ENCODE measurements at places on chromosomes 3 and 15. TPM values are rescaled to one million over a fixed set of nuclear protein-coding genes. Genes with fewer than 3 reads are reported as not detected.

Gene TMEM89
- not detected for total RNA-seq

- no peak for DNase-seq
These were observed 386.7 kb downstream of the UNC13C start for GRCh38 chr15:54364961-54365360.

GRCh38 chr3:126692858-126693257, 11.2 kb upstream of the CHCHD6 start:
- no peak for DNase-seq

DNA sequence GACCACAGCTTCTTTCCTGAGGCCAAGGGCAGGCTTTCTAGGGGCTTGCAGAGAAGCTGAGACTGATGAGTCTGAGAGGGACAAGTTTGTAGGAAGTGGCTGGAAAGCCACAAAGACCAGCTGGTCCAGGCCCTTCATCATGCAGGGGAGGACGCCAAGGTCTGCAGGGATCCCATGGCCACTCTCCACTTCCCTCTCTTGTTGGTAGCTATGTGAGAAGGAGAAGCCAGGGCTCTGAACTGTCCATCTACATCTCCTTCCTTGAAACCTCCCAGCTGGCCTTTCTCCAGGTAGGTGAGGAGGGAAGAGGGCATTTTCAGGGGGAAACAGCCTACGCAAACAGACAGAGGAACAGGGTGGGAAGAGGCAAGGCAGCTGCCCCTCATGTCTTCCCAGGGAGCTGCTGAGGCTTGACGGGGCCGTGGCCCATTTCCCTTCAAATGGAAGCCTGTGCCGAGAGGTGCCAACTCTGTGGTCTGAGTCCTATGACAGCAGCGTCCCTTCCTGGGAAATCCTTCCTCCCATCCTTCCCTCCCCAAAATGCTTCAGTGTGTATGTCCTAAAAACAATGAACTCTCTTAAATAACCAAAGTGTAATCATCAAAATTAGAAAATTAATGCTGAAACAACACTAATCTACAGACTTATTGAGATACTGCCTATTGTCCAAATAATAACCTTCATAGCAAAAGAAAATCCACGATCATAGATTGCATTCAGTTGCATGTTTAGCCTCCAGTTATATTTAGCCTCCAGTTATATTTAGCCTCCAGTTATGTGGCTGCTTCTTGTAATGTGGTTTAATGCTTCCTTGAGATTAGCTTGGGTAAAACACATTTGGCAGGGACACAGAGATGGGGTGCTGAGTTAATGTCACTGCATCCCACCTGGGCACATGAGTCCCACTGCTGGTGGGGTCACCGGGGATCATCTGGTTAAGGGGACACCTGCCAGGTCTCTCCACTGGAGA, 36.0 kb downstream of the GNB5 start:
- DNase-seq, result no peak

GRCh38 chr3:128311441-128311844, 155.2 kb downstream of the DNAJB8 start:
- no peak for DNase-seq

Gene ERC2
- total RNA-seq, result not detected

DNA sequence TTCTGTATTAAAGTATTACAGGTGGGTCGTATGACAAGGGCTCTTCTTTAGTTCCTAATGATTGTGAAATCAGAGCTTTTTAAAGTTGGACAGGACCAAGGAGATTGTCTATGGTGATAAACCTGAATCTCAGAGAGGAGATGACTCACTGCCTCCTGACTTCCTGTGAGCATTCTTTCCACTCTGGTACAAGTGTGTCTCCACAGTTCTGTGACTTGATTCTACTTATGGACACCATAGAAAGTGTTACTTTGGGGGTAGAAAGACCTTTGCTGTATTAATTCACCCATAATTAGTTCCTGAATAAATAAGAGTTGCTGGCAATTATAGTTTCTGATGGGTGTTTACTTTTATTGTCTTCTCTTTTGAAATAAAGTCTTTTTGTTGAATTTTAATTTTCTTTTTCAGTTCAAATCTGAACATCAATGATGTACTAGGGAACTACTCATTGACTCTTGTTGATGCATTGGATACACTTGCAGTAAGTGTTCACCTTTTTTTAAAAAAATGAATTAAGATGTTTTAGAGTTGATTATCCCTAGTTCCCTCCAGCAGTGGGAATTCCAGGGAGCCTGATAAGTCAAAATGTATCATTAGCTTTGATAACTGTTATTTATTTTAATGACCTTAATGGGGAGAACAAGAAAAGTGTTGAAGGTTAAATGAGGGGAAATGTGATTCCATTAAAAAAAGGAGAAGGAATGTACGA, 7.4 kb downstream of the EDEM1 start:
- DNase-seq, result no peak

Gene LRTM1
- not detected for total RNA-seq

Gene TM4SF1
- not detected for total RNA-seq

GRCh38 chr3:44173263-44173662, 68.4 kb upstream of the TOPAZ1 start:
- DNase-seq, result no peak

DNA sequence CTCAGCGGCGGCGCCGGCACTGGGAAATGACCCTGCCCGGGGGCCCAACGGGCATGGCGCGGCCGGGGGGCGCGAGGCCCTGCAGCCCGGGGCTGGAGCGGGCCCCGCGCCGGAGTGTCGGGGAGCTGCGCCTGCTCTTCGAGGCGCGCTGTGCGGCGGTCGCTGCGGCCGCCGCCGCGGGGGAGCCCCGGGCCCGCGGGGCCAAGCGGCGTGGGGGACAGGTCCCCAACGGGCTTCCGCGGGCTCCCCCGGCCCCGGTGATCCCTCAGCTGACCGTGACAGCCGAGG, 172 bp downstream of the ITPKA start:
- DNase-seq, result no peak

GRCh38 chr15:91857224-91857585, 3.7 kb downstream of the SLCO3A1 start:
- DNase-seq, result no peak

GRCh38 chr3:102025606-102026270, 176.4 kb downstream of the NFKBIZ start:
- DNase-seq, result no peak

Gene REC114
- total RNA-seq, result not detected

GRCh38 chr3:10280571-10280970, 12.2 kb downstream of the GHRL start:
- no peak for DNase-seq

Gene IGF1R
- 17.7 TPM for total RNA-seq

Gene NANOGP8
- not detected for total RNA-seq

Gene STXBP5L
- not detected for total RNA-seq

GRCh38 chr15:92877000-92877399, 23.1 kb upstream of the CHD2 start:
- no peak for DNase-seq

Data from activated naive CD8-positive, alpha-beta T cell treated with anti-CD3 and anti-CD28 coated beads for 36 hours (primary cell).